ENCODE measurements at places on chromosomes 6 and 20.

- DNase-seq: no peak
Measured at GRCh38 chr6:39669207-39669972, 55.8 kb downstream of the KIF6 start.

DNA sequence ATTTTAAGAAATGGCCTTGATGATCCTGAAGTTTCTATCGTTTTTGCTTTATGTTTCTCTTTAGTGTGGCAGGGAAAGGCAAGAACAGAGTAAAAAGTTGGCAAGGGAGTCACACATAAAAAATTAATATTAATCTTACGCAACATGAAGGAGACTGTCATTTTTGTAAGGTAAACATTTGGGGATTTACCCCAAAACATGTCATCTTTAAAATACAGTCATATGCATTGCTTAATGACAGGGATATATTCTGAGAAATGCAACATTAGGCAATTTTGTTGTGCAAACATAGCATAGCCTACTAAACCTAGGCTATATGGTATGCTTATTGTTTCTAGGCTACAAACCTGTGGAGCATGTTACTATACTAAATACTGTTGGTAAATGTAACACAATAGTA lies 5.4 kb downstream of the RBL1 start:
- DNase-seq: no peak

- DNase-seq: no peak
Measured at GRCh38 chr6:15340775-15341174, 94.9 kb downstream of the JARID2 start.

DNA sequence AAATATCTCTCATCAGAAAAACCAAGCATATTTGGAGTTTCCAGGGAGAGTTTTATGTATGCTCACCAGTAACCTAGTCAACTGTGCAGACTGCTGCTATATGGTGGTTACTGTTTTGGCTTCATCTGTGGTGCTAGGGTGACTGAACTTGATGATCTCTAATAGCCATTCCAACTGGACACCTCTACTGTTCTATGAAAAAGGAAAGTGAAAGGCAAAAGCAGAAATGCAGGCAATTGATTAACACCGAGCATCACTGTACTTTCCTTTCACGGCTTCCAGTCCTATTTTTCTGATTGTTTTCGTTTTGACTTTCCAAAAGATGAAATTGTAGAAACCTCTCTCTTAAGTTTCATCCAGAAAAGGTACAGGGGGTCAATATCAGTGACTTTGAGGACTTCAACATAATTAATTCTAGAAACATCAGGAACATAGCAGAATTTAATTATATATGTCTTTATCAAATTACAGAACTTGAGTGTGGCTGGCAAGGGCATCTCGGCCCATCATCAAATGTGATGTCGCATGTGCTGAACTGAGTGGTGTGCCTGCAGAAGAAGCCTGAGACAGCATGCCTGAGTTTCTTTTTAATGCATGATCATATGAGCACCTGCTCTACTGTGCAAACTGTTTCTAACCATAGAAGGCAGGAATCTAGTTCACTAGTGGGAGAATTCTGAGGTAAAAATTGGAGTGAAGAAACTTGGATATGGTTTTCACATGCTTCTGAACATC lies 464.3 kb upstream of the FLRT3 start:
- no peak for DNase-seq

GRCh38 chr20:3652676-3653596 lies 10.3 kb downstream of the GFRA4 start:
- no peak for DNase-seq

GRCh38 chr6:145110109-145110508 lies 625.2 kb downstream of the EPM2A start:
- DNase-seq: no peak

DNA sequence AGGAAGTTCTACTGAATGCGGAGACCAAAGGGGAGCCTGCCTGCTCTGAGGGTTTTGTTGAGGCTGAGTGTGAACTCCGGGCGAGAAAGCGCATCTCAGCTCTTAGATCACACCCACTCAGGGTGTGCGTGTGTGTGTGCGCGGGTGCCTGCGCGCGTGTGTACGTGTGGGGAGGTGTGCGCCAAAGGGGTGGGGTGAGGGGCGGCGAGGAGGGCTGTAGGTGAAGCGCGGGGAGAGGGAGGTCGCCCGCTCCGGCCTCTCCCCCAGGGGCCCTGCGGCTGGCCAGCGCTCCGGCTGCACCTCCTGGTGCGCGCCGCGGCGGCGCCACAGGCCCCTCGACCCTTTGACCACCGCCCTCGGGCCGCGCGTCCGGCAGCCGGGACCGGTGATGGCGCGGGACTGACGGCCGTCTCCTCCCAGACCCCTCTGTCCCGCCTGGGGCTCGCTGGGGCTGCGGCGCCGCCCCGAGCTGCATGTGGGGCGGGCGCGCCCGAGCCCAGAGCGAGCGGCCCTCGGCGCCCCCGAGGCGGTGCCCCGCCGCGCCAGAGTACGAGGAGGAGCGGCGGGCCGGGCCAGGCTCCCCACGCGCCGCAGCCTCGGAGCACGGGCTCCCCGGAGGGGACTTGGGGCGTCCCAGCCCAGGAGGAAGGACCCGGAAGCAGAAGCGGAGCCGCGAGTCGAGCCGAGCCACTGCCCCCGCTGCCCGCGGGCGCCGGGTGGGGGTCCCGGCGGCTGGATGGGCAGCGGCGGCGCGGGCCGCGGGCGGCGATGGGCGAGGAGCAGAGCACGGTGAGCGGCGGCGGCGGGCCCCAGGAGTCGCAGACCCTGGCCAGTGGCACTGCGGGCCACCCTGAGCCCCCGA lies at the start of gene RNF217:
RNF217 (plus strand) TSS at position 661 of the 862 bp plus-strand sequence; CDS start at position 769, 108 bp downstream.
- peak; percentile 40 for DNase-seq

GRCh38 chr6:157300006-157300405 lies 23.3 kb downstream of the TMEM242 start:
- DNase-seq: no peak

GRCh38 chr6:140533526-140533925 lies 1159.1 kb upstream of the CITED2 start:
- DNase-seq: no peak

- DNase-seq: no peak
Measured at GRCh38 chr6:147654103-147654845, 145.8 kb downstream of the SAMD5 start.

DNA sequence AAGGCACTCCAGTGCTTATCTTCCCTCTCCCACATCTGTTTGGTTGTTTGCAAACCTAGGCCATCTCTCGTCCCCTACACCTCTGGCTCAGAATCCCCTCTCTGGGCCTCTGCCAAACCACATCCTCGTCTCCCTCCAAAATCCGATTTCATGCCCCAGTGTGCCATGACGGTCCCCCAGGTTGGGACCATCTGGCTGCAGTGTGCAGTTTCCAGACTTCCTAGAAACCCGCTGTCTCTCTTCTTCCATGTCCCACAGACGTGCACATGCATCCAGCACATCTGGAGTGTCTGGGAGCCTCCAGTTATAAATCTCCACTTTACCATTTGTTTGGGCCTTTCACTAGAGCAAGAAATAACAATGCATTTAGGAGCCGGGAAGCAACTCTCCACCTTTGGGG lies 316.2 kb downstream of the KIF16B start:
- DNase-seq: no peak

- no peak for DNase-seq
Measured at GRCh38 chr6:159615918-159616317, 77.1 kb downstream of the SOD2 start.

DNA sequence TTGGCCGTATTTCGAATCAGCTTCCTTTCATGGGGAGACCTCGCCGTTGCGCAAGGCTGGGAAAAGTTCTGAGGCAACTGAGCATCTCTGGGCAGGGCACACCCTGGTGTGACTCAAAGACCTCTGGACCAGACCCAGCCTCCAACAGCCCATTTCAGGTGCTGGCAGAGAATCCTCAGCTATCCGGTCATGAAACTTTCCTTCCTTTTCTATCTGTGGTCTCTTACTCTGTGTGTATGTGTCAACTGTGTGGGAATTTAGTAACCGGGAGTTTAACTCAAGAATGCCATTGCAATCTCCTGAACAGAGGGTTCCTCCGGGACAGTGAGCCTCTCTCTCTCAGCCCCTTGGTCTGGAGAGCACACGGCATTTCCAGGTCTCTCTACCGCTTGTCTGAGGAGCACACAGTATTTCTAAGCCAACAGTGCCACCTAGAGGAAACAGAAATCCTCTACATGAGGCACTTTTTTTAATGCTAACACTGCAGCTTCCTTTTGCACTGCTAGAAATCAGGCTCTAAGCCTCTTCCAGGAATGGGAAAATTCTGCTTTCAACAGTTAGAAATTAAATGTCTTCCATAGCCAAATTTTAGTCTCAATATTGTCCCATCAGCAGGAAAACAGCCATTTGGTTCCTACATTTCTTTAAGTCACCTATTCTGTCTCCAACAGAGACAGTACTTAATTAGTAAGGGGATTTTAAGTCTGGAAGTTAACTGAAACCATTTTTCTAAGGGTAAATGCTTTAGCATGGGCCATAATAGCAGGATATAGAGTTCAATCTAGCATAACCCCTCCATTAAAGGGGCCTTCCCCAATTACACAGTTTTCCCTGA lies 32.7 kb downstream of the PLN start:
- peak; percentile 33 for DNase-seq

DNA sequence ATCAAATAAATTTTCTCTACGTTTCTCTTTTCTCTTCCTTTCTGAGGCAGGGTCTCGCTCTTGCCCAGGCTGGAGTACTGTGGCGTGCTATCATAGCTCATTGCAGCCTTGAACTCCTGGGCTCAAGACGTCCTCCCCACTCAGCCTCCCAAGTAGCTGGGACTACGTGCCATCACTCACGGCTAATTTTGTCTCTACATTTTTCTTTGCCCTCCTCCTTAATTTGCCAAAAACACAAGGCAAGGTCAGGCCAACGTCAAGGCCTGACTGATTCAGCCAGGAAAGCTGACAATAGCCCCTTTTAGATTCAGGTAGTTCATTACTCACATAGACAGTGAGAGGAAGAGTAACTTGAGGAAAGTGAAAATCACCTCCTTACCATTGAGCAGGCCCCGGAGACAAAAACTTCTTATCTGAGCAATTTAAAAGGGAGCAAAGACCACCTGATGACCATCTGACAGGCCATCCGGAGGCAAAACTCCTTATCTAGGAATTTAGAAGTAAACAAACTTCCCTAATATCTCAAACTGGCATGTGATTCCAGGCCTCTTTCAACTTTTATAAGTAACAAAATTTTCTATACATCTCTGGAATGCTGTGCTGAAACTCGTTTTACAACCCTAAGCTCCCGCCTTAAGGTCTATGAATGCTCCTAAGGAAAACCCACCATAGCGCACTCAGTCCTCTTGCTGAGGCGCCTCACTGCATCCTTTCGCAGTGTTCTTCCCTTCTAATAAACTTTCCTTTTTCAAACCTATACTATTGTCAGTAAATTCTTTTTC lies 42.1 kb upstream of the SRPK1 start:
- no peak for DNase-seq

- DNase-seq: peak; percentile 50
Measured at GRCh38 chr6:113329942-113330635, 527.1 kb upstream of the MARCKS start.

- no peak for DNase-seq
Measured at GRCh38 chr20:7996898-7997297, 22.7 kb downstream of the TMX4 start.

DNA sequence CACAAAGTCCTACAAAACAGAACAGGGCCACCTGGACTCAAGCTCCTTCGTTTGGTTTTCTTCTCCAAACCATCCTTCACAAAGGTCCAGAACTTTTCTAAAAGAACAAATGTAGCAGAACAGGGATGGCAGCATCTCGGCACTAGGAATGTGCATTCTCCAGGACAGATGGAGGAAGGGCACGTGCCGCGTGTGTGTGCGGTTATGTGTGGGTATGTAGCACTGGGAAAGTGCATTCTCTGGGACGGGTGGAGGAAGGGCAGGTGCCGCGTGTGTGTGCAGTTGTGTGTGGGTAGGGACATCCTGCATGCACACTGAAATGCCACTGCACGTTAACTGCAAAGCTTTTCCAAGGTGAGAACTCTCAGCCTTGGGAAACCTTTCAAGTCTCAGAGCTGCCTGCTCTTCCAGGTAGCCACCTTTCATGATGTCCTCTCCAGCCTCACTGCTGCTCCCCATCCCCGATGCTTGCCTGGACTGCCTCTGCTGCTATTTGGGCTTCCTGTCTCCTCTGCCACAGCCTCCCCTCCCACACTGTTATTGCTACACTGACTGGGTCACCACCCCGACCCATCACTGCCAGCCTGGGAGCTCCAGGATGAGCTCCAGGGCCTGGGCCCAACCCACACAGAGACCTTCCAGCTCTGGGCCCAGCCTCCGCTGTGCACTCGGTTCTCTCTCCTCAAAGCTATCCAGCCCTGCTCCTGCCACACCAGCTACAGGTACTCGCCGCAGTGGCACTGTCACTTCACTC lies 47.6 kb downstream of the EZR start:
- no peak for DNase-seq

- DNase-seq: no peak
Measured at GRCh38 chr20:38870733-38871559, 55.3 kb upstream of the FAM83D start.

DNA sequence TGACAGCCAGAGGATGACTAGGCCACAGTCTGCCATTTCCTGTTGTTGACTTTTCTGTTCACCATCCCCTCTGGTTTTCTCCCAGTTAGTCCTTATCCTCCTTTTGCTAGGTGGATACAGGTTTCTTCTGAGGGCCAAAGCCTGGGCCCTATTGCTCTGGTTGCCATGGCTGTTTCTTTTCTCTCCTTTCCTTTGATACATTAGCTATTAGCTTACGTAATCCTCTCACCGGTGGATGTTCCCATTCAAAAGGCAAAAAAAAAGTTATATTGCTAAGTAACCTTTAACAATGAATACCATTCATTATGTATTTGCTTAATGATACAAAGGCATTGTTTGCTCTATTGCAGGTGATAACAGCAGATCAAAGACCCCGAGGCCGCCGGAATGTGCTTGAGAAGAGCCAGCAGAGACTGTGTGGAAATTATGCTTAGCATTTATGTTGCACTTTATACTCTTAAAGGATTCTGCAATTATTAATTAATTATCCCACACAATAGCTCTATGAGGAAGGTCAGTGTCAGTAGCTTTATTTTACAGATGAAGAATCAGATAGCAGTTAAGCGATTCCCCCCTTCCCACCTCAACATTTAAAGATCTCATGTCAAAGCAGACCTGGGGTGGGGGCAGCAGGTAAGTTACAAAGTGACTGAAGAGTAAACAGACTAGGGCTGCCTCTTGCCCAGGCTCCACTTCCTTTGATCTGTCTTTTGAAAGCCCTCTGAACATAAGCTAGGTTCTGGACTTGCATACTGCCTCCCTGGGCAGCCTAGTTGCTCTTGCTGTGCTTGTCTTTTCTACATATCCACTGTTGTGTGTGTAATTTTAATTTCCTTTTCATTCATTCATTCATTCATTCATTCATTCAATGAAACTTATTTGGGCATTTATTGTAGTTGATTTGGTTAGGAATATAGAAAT lies 14.5 kb upstream of the TFB1M start:
- no peak for DNase-seq

DNA sequence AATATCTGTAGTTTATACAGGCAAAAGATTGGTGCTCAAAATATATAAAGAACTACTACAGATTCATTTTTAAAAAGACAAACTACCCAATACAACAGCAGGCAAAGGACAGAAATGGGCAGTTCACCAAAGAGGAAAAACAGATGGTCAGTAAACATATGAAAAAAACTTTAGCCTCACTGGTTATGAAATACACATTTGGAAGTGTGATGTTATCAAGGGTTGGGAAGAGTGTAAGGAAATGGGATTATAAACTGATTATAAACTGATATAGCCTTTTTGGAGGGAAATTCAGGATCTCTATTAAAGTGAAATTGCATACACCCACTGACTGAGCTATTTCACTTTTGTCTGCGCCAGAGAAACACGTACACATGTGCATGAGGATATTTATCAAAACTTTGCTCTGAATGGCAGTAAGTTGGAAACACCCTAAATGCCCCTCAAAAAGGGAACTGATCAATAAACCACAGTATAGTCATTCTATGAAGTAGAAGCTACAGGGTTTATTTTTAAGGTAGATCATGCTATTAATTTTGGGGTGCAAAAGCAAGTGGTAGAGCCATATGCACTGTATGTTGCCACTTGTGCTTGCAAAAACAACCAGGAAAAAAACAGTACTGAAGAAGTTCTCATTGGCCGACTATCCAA lies 32.2 kb upstream of the ARFGEF2 start:
- DNase-seq: no peak
